Activated naive CD4-positive, alpha-beta T cell treated with Interleukin-2 at 50 U/mL for 16 hours (primary cell): ENCODE measurements at places on chromosomes 2 and 18.

GRCh38 chr2:101578671-101579070 lies 103.8 kb upstream of the RFX8 start:
- DNase-seq, result no peak

DNA sequence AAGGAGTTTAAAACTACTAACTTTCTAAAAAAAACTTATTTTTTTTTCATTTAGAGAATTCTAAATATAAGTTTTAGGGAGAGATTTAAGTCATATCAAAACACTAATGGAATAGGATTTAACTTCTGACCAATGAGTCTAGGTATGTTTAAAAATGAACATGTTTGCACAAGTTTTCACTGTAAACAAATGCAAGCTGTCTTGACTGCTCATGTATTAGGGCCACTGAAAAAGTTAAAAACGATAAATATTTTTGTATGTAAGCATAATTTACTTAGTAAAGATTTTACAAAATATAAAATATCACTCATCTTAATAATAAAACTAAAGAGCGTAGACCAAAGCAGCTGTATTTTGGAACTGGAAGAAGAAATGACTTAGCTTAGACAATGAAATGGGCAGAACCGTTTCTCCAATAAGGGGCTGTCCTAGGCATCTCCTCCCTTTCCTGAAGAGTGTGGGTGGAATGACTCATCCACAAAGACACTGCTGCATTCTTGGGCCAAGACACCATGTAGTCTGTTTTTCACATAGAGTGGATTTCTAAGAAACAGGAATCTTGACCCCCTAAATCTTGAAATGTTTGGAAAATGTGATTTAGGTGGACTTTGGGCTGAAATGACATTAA lies 118.8 kb downstream of the MEP1B start:
- DNase-seq, result no peak

GRCh38 chr18:46321955-46322354 lies 217.8 kb downstream of the HAUS1 start:
- no peak for DNase-seq

GRCh38 chr18:13381944-13382365 lies 163.4 kb downstream of the LDLRAD4 start:
- DNase-seq, result peak; percentile 44

GRCh38 chr18:65754121-65754520 lies 3.3 kb downstream of the CDH7 start:
- DNase-seq, result no peak

DNA sequence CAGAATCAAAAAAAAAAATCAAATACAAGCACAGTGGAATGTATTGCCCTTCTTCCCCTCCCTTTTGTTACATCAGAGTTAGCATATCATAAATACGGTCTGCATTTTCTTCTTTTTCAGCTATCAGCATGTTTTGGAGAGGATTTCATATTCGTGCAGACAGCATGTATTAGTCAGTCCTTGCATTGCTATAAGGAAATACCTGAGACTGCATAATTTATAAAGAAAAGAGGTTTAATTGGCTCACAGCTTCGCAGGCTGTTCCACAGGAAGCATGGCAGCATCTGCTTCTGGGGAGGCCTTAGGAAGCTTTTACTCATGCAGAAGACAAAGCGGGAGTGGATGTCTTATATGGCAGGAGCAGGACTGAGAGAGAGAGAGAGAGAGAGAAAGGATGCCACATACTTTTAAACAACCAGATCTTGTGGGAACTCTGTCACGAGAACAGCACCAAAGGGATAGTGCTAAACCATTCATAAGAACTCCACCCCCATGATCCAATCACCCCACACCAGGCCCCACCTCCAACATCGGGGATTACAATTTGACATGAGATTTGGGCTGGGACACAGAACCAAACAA lies 8.9 kb downstream of the IL1B start:
- no peak for DNase-seq

DNA sequence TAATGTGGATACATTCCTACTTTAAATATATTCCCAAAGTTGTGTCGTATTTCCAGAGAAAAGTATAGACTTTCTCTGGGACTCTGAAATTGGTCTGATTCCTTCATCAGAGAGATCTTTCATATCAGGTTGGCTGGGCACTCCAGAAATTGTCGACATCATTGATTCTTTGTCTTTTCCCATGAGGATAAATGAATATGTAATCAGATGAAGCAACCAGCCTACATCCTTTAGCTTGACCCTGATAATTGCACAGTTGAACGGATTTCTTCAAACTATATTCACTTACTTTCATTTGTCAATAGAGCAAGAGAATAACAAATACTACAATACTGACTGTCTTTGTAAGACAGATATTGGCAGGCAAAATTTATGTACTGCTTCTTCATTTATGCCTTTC lies 680.2 kb upstream of the LRRTM4 start:
- no peak for DNase-seq

GRCh38 chr2:95115418-95115817 lies 6.2 kb downstream of the MRPS5 start:
- peak; percentile 75 for DNase-seq

DNA sequence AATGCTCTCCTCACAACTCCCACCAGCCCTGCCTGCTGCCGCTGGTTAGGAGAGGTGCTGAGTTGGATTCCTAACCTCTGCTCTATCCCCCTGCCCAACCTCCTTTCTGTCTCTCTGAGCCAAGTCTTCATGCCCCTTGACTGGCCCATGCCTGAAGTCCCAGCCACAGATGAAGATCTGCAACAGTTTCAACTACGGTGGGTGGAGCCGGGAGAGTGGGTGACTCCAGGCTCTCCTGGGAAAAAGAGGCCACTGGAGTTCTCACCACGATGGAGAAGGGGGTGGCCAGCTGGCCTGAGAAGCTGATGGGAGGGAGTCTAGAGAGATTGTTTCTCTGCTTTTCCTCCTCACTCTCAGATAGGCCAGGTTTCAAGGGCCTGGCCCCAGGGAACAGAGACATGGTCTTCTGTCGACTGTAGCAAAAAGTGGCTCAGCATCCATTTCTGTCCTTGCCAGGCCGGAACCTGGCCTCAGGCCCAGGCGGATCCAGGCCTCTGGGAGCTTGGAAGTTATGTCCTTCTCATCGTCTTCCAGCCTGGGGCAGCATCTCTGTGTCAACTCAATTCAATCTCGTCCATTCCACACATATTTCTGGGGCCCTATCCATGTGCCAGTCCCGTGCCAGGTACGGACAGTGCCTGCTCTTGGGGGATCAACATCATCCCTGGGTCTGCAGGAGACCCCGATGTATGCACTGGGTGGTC lies 75.3 kb downstream of the INHBB start:
- DNase-seq, result no peak

DNA sequence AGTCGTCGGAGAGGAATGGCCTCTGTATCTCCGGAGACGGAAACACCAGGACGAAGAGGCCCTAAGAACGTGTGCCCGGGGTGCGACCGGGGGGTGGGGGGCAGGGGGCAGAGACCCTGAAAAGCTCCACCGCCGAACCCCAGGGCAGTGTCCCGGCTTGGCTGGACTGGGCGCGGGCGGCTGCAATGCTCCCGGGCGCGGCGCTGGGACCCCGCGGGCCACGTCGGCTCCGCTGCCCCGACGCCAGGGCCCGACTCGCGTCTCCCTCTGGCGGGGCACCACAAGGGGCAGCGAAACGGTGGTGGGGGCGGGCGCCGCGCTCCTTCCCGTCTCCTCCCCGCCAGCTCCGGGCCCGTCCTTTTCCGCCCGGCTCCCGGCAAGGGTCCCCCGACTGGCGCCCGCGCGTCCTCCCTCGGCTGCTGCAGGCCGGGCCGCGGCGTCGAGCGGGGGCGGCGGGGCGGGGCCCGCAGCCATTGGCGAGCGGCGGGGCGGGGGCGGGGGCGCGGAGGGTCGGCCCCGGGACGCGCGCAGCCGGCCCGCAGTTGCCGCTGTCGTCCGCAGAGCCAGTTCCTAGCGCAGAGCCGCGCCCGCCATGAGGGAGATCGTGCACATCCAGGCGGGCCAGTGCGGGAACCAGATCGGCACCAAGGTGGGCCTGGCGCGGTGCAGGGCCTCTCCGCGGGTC lies at the start of gene TUBB6:
Gene TUBB6, plus strand, starts transcription at position 541 of the 685 bp plus-strand sequence. Its CDS starts 52 bp downstream, at position 593.
- DNase-seq, result peak; percentile 8

- no peak for DNase-seq
Observed at GRCh38 chr2:100736121-100736915, 83.6 kb upstream of the NPAS2 start.

- no peak for DNase-seq
Observed at GRCh38 chr2:64108666-64109241, 35.5 kb downstream of the PELI1 start.

DNA sequence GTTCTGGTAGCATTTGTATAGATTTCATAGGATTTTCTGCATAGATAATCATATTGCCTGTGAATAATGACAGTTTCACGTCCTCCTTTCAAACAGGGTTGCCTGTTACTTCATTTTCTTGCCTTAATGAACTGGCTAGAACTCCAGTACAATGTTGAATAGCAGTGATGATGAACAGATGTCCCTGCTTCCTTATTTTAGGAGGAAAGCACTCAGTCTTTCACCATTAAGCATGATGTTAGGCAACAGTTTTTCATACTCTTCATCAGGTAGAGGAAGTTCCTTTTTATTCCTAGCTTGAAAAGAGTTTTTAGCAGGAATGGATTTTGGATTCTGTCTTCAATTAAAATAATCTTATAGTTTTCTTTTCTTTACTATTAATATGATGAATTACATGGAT lies 39.7 kb downstream of the C2orf76 start:
- DNase-seq, result no peak

DNA sequence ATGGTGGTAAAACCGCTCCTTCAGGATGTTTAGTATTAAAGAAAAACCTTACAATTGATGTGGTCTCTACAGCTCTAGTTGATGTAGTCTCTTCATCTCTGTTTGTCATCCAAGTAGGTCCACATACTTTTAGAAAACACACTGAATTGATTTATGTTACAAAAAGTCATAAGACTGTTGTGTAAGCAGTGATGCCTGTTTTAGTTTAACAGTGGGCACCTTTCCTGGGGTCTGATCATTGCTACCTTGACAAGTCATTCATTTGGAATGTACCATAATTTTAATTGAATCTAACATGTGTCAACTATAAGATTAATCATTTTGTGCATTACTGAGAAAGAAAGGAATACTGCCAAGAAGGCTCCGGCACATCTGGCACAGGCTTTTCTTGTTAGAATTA lies 34.3 kb downstream of the GIGYF2 start:
- DNase-seq, result no peak

DNA sequence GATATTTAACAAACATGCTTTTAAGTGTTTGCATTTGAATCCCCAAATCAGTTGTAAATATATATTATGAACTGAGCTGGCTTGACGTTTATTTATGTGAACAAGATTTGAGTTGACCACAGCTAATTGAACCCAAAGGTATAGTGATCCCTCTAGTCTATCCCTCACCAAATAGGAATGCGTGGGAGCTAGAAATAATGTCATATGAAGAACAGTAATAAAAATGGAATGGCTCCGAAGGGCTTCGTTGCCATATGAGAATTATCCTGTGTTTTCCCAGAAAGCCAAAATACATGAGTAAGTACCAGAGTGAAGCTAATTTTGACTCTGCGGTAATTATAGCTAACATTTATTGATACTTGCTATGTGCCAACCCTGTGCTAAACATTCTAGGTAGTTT lies 142.7 kb downstream of the ADCYAP1 start:
- DNase-seq, result no peak

DNA sequence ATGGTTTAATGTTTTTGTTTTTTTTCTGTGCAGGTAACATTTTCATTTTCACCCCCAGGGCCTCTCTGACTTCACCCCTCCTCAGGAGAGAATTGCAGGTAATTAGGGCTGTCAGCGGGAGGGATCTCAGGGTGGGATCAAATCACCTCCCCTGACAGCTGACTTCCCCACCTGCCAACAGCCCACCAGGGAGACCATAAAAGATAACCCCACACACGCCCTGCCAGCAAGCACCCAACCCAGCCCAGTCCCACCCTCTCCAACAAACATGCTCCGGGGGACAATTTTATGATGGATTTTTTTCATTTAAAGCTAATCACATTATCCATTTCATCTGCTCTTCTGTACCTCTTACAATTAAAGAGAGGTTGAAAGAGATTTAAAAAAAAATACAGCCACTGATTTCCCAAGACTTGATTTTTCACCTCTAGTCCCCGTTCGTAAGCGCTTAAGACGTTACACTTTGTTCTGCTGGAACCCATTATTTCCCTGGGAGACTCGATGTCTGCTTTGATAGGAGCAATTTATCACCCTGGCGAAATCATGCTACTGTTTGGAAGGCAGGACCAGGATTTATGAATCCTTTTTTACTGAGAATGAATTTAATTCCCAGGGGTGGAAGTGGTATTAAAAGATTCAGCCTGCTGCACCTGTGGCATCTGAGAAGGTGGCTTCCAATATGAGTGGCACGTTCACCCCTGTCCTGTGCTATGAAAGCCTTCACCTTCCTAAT lies 232.9 kb upstream of the ID2 start:
- no peak for DNase-seq

DNA sequence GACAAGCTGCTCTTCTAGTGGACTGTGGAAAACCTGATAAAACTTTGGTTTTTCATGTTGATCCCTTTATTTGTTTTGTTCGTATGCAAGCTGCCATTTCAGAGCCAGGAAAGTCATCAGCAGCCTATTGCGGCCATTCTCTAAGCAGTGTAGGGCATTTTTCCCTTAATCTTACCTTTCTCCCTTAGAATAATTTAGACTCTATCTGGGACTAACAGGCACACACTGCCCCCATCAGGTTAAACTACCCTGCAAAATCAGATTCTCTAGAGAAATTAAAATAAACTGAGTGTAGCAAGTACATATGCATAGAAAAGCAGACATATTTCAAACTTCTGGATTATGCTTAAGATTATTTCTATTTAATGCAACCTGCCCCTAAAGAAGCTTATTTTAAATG lies 347.5 kb downstream of the METTL4 start:
- no peak for DNase-seq

- DNase-seq, result no peak
Observed at GRCh38 chr2:235232449-235233433, 261.1 kb upstream of the AGAP1 start.

- DNase-seq, result no peak
Observed at GRCh38 chr2:238922435-238922834, 74.5 kb downstream of the TWIST2 start.

DNA sequence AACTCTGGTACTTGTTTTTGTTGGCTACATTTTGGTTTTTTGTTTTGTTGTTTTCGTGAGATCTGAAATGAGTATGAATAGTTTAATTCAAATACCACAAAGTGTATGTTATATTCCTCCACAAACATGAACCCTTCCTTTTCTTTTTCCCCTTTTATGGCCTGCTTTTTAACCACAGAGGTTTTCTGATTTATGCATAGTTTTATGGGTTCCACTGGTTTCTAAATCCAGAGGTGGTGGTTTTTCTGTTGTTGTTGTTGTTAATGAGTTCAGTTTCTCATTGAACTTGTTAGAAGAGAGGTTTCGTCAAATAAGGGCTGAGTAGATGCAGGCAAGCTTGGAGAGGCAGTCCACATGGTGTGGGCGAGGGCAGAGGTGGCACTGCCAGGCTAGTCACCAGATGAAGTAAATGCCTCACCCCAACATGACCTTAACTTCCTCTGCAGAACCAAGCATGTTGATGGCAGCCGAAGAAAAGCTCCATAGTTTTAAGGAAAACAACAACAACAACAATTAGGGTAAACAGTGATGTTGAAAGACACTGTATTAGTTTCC lies 72.5 kb downstream of the RIF1 start:
- DNase-seq, result peak; percentile 9

- DNase-seq, result no peak
Observed at GRCh38 chr18:48799724-48800315, 150.9 kb downstream of the SMAD7 start.
